Cortex of kidney (tissue), 1 donor: ENCODE measurements at places on chromosomes 3 and 15.

DNA sequence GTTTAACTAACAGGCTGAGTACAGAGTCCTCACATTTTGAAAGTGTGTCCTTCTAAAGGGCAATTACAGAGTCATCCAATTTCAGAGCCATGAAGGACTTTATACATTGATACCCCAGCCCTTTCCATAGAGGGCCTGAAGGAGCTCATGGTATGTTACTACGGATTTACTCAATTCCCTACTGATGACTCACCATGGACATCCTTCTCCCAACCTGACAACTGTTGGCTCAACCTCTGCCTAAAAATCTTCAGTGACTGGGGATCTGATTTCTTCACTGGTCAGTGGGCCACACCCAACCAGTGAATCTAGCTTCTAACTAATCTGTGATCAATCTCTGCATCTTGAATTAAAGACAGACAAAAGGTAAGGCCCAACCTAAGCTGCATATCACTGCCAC, 963.4 kb upstream of the CFAP20DC start:
- no peak for DNase-seq

DNA sequence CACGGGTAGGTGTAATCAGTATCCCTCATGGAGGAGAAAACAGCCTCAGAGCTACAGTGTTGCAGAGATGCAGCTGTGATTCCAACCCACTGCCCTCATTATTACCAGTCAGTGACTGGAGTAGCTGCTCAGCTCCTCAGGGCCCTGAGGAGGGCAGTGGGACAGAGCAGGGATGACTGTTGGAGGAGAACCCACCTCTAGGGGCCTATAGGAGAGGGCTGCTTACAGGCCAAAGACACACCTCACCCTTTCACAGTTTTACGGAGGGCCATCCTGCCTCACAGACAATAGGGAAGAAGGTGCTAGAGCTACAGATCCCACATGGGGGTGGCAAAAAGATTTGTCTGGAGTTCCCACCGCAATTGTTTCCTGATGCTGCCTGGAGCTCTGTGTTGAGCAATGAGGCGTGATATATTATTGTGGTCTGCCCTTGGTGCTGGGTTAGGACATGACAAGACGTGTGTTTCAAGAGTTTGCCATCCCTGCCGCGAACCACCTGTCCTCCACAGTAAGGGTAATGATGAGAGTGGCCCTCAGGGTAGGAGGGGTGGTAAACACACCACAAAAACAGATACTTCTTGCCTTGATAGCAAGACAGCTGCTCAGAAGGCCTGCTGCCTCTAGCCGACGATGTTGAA, 140.5 kb upstream of the TPM1 start:
- DNase-seq = no peak

DNA sequence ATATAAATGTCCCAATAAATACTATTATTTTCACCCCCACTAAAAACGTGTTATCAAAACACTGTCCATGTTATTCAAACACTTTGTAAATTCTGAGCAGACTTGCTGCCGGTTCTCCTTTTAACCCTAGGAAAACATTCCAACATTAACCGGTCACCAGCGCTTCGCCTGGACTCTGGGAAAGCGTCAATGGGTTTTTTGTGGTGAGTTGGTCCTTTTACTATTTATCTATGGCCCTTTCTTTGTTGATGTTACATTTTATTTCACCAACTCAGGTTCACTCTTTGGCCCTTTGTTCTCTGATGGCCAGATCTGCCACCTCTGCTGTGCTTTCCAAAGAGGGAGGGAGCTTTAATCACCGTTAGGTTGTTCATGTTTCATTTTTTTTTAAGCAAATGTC, 4.1 kb upstream of the EOMES start:
- DNase-seq = no peak

- DNase-seq = no peak
These were observed 84.7 kb downstream of the MYO9A start for GRCh38 chr15:72033285-72033684.

- DNase-seq = no peak
These were observed 50.5 kb downstream of the HRH1 start for GRCh38 chr3:11204697-11205348.

- no peak for DNase-seq
These were observed 529.2 kb downstream of the TUSC7 start for GRCh38 chr3:117238806-117239205.

DNA sequence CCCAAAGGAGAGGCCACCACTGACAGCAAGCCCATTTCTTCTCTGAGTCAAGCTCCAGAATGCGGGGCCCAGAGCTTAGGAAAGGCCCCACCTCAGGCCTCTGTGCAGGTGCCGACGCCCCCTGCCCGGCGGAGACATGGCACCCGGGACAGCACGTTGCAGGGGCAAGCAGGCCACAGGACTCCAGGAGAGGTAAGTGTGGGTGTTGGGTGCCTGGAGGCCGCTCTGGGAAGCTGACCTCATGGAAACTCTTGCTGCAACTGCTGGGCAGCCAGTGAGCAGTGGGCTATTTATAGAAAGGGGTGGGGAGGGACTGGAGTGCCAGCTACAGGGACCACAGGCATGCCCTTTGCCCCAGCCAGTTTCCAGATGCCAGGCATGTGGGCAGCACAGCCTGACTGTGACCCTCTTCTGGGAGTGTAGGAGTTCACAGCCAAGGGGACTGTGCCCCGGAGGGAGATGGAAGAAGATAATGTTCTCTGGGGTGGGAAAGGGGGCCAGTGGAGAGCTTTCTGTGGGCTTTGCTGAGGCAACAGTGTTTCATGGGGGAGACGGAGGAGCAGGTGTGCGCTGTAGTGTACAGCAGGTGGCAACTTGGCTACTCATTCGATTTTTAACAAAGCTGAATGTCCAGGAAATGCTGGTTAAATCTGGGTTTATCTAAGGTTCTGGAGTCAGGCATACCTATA, 23.7 kb downstream of the ALPK3 start:
- no peak for DNase-seq

DNA sequence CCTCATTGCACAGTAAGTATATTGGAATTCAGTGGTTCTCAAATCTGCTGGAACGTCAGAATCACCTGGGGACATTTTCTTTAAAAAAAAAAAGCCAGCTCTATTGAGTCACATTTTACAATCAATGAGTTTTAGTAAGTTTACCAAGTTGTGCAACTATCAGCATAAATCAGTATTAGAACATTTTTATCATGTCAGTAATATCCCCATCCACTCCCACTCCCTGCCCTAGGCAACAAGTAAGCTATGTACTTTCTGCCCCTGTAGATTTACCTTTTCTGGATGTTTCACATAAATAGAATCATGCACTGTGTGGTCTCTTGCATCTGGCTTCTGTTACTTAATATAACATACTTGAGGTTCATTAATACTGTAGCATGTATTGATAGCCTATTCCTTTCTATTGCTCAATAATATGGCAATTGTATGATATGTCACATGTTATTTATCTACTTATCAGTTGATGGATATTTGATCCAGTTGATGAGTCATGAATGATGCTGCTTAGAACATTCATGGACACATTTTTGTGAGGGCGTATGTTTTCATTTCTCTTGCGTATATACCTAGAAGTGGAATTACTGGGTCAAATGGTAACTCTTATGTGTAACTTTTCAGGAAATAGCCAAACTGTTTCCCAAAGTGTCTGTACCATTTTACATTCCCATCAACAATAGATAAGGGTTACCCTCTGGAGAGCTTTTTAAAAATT, 180.5 kb downstream of the THSD4 start:
- no peak for DNase-seq

GRCh38 chr3:135565546-135565945, 400.0 kb upstream of the PPP2R3A start:
- DNase-seq = no peak

- DNase-seq = no peak
These were observed 216.3 kb downstream of the IGSF11 start for GRCh38 chr3:118818386-118818785.

DNA sequence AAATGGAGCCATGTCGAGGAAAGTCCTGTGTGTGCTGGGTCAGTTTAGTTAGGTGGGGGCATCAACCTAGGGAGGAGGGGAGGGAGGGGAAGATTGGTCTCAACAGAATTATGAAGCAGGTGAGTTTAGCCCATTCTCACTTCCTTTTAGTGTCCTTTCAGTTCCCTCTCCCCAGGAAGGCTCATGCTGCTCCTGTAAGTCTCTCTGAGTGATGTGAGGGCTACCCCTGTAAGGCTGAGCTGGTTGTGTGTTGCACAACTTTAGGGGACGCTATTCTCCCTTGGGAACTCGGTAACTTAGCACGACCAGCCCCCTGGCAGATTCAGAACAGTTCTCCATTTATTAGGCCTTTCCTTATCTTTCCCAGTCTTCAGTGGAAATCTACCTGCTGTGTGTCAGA, 21.2 kb downstream of the IL5RA start:
- DNase-seq = no peak

DNA sequence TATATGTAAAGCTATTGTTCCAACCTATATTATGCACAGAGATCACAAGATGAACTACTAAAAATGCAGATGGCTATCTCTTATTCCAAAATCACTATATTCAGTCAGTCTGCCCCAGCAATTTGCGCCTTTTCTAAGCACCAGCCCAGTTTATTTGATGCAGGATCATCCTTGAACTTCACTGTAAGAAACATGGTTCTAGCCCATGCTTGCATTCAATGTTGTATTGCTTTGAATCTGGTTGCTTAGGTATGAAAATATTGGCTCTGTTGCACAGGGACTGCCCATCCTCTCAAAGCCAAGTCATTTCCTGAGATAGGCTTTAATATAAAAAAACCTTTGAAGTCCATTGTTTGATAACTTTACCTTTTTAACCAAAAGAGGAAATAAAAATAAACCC, 170.5 kb upstream of the LRIG1 start:
- no peak for DNase-seq

DNA sequence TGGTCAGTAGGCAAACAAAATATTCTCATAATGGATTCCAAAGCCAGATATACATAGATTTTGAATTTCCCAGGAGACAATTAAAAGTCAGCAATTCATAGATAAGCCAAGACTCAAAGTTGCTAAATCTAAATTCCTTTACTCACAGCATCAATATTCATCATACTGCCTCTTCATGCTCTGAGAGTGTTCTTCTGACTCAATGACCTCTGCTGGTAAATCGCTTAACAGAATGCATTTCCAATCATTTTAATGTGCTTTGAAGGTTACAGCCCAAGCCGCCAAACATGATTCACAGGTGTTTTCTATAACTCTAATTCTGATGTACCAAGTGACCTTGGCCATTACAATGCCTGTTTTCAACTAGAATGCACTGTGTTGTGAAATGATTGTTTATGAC, 24.2 kb upstream of the SLC4A7 start:
- no peak for DNase-seq

GRCh38 chr3:117644203-117644602, 934.6 kb downstream of the TUSC7 start:
- DNase-seq = no peak

DNA sequence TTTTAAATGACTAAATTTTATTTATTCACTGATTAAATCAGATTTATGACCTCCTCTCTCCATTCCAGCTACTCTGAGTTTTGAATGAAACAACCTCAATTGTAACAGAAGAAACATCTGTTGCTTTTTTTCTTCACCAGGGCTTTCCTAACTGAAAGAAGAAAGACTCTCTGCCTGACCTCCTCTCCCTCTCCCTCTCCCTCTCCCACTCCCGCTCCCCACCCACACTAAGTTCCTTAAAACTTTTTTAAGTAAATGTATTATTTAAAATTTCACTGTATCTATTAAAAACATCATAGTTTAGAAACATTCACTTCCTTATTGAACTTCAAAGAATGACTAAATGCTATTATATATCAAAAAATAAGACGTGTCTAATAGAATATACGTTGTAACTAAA, 122.0 kb downstream of the TFDP2 start:
- DNase-seq = no peak

DNA sequence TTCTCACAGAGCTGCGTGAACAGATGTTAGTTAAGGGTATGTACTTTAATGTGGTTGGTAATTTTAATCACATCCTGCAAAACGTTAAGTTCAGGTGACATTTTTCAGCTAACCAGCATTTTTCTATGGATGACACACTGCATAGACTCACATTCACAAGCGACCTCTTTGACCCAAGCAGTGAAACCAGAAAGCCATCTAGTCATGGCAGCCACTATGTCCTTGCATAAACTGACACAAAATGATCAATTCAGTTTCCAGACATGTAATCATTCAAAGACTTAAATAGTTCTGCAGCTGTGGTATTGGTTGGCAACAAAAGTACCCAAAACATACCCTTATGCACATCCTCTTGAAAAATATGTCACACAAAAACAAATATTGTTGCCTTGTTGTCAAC, 7.4 kb upstream of the CAPN7 start:
- no peak for DNase-seq

- DNase-seq = no peak
These were observed 27.3 kb upstream of the TRAK1 start for GRCh38 chr3:42063888-42064287.

DNA sequence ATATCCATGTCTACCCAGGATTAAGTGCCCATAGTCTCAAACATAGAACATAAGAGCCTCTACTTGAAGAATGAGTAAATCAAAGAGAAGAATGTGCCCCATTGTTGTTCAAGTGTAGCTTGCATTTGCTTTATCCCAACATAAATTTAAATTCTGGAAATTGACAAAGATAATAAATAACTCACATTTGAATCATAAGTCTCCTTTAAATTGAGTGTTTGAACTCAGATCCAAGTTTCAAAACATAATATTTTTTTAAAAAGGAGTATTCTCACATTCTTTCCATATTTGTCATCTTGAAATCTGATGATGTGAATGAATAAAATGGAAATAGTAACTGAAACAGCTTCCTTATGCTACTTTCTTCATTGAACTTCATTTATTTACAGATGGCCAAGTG, 135.2 kb downstream of the MECOM start:
- no peak for DNase-seq

DNA sequence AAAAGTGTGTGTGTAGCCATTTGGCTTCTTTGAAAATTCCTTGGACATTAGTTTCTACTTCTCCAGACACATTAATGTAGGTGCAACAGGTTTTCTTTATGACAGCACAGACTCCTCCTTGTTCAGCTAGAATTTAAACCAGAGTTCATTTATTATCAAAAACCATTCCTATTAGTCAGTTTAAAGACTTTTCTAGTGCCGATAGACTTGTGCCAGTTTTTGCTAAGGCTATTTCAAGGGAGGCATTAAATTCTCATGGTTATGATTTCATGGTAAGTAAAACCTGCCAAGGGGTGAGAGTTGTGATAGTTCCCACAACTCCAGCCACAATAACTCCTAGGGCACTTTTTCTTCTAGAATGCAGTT, 20.6 kb upstream of the SENP7 start:
- DNase-seq = no peak

GRCh38 chr3:133512416-133513089, 60.9 kb upstream of the CDV3 start:
- DNase-seq = no peak
